HS-27A (cell line): ENCODE measurements at places on chromosomes 2 and 18.

DNA sequence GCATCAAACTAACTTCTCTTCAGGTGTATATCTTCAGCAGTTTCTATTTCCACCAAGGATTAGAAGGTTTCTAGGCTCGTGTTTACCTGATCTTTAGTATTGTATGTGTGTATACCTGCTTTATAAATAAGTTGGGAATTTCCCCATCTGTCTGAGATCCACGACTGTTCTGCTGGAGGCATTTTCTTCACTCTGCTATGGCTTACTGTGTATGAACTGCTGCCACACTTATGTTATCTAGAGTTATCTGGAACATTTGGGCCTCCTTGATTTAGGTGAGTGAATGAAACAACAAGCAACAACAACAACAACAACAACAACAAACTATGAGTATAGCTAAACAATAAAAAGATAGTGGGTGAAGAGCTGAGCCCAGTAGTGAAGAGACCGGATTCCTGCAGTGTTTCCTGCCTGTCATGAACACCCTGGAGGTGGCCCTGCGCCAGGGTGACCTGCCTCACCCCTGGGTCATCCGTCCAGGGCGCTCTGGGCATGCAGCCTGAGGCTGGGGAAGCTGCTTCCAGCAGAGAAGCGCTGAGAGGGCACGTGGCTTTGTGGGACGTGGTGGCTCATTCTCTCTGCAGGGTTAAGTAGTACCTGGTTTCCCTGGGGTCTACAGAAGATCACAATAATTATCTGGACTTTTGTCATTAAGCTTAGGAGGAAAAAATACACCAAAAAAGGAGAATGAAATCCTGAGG lies 56.1 kb upstream of the GATA6 start:
- DNase-seq = no peak

DNA sequence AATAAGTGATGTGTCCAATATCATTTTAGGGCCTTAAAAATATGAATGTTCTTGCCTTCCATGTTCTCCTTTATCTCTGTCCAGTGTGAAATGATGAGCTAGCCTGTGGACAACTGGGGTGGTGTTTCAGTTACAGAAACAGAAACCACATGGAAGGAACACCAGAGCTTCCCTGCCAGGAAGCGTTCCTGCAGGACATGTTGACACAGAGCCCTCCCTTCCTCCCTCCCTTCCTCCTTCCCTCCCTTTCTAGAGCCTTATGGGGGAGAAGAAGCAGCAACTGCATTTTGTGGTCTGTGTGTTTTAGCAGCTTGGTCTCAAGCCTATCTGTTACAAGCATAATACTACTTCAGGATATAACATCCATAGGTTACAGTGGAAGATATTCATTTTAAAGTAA lies 539.7 kb upstream of the NETO1 start:
- DNase-seq = no peak

DNA sequence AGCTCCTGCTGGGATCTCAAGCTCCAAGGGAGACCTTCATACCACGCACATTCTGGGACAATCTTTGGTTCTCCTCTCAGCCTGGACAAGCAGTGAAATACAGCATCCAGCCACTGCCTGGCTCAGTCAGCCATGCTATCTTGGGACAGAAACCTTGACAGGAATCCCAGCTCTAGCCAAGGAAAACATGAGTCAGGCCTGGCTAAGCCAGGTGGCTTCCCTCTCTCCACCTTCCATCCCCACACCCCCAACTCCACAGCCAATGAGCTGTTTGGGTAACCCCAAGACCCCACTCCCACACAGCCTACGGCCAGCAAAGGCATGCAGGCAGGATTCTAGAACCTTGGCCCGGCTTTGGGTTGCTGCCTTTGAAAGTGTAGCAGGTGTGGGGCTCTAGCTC lies 64.9 kb downstream of the MCFD2 start:
- peak; percentile 88 for DNase-seq

DNA sequence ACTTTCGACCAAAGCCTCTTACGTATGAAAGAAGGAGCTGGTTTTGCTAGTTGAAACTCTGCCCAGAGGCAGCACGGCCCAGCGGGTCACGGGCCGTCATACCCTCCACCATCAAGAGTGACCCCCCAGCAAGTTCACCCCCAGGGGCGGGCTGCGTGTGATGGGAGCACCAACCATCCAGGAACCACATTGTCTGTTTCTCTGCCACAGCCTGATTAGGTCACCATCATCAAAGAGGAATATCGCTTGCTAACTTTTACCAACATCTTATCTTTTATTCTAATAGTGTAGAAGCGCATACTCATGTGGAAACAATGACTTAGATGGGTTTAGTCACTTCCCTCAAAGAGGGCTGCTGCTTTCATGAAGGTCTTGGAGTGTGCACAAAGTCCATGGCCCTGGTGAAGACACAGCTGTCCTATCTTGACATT lies 116.6 kb upstream of the SMIM21 start:
- DNase-seq = no peak

DNA sequence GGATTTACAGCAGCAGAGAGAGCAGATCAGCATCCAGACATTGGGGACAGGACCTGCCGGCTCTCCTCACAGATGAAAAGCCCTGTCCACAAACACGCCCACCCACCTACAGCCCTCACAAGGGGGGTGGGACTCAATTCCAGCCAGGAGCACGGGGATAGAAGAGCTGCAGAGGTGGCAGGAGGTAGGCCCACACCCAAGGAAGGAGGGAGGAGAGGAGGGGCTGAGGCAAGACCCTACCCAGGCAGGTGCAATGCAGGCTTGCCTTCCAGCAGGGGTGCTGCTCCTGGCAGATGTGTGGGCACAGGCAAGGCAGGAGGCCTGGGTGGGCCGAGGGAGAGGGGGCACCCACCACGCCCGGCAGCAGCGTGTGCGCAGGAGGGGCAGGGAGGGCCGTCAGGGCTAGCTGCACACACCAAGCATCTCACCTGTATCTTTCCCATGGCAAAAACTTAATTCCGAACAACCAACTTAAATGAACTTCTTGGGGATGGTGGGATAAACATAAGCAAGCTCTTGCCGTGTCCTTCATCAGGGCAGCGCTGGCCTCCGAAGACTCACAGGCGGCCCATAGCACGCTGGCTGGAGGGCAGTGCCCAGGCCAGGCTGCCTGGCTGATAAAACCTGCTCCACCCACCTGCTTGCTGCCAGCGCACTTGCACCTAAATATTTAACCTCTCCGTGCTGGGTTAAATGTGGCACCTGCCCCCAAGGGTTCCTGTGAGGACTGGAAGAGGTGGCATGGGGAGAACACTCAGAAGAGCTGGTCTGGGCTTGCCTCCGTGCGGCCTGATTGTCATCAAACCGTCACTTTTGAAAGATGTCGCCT lies 219.5 kb downstream of the HDAC4 start:
- DNase-seq = no peak

DNA sequence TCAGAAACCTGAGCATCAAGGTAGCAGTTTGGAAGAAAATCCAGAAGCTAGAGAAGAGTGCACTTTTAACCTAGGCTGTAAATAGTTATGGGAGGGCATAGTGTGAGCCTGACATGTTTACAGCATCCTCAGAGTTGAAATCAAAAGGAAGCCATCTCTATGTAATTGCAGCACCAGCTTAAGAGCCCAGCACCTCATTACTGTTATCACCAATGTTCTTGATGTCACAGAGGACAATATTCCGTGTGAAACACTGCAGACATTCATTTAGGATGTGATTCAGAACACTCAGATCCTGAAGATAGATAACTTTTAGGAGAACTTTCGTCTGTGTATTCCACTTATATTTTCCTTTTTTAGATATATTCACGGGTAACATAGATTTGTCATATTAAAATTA lies 48.1 kb downstream of the FBXO36 start:
- no peak for DNase-seq

DNA sequence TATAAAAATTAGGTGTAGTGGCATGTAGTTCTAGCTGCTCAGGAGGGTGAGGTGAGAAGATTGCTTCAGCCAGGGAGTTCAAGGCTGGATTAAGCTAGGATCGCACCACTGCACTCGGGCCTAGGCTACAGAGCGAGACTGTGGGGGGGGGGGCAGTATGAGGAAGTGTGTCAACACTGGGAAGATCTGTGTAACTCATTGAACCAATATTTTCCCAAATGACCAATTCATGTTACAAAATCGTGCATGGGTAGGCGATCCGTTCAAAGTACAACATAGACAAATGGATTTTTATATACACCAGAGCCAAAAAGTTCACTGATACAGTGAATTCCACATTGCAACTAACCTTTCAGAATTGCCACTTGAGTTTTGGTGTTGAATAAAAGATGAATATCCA lies 8.1 kb downstream of the SMAD4 start:
- no peak for DNase-seq

DNA sequence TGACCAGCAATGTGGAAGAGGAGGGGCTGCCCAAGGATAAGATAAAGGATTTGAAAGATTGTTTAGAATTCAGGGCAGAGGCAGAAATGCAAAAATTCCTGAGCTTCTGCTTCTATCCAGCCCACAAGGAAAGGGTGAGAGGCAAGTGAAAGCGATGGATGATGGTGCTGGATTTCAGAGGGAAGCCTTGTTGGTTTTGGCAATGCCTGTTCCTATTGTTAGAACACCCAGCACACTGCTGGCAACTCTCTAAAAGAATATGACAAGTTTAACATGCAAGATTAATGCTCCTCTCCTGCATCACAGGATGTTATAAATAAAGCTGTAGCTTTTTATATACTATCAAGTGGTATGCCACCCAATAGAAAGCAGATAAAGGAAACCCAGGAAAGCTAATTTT lies 92.6 kb downstream of the ZNF385B start:
- DNase-seq = no peak

DNA sequence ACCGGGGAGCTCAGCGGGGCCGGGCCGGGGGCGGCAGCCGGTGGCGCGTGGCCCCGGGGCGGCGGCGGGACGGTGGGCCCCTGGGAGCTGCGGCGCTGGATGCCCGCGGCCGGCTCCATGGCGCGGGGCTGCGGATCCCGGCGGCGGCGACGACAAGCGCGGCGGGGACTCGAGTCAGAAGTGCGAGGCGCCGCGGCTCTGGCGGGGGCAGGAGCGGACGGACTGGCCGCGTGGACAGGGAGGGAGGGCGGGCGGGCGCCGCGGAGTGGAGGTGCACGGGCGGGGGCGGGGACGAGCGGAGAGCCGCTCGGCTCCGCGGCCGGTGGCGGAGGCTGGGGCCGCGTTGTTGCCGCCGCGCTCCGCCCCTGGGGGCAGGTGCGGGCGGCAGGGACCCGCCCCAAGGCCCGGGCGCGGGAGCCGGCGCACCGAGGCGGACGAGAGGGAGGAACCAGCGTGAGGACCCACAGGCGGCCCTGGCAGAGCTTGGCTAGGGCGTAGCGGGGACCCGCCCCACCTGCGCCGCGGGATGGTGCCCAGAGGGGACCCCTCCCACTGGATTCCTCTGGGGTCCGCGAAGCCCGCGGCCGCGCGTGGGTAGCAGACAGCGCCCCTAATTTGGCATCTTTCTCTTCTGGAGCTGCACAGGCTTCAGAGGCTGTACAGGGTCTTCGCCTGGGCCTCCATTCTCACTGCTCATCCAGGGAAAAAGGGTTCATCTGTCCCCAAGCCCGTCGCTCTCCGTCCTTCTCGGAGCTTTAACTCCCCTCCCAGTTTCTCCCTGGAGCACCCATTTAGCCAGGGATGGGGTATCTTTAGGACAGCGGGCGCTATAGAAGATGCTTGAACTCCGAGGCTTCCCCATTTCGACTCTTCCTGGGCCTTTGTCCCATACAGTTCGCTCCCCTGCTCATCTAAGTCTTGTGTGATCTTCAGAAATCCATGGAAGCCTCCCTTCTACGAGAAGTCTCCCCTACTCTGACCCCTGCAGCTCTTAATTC lies at the start of gene TMEM163:
Gene TMEM163, minus strand, starts transcription at position 184 of the 998 bp plus-strand sequence.
- DNase-seq = no peak

DNA sequence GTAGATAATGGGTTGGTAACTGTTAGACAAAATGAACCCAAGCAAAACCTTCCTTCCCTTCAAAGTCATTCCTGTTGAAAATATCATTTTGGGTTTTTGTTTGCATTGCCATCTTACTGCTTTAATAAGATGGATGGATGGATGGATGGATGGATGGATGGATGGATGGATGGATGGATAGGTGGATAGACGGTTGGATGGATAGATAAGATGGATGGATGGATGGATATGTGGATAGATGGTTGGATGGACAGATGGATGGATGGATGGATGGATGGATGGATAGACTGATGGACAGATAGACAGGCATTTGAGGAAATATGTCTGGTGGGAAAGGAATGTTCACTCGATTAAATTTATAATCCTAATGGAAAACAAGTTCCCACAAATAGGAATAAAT lies 133.2 kb downstream of the COL4A4 start:
- DNase-seq = no peak

DNA sequence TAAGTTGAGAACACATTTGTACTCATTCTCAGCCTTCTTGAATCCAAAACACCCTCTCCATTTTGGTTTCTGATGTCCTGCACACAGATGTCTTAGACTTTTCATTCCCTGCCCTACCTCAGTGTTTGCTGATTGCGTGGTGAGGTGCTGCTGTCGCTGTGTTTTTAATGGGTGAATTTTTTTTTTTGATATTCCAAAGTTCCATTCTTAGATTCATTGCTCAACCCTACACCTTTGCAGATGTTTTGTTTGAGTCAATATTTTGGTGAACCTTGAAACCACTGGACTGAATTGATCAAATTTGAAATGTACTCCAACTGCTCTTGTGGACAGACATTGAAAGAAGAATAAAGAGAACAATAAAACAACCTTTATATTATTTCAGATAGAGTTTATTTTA lies 130.4 kb upstream of the DSEL start:
- DNase-seq = no peak

GRCh38 chr18:8988260-8988871 lies 114.1 kb upstream of the NDUFV2 start:
- no peak for DNase-seq

DNA sequence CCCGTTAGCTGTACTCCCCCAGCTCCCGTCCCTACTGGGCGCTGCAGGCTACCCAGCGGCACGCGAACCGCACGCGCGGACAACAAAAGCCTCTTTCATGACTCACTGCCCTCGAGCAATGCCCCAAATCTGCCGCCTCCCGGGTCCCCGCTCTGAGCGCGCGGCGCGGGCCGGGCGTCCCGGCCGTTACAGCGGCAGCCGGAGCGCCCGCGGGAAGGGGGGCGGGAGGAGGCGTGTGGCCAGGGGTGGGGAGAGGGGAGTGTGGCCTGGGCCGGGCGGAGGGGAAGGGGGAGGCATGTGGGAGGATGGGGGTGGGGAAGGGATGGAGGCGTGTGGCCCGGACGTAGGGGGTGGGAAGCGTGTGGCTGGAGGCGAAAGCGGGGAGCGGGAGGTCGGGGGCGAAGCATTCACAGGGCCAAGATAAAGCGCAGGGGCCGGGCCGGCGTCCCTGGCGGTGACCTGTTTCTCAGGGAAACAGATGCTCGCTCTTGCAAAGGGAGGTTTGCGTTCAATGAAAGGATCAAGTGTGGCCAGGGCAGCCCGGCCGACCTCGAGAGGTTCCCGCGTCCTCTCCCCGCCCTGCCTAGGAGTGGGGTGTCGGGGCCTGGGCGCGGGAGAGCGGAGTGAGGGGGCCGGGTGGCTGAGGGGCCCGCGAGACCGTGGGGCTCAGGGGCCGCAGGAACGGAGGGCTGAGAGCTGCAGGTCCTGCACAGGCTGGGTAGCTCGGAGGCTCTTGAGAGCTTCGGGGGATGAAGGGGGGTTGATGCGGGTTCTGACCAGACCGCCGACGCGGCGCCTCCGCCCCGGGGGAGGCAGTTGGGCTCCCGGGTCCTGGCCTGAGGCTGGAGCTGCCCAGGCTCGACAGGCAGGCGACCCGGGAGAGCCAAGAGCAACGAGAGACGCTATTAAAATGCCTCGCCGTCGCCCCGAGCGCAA lies 3.5 kb upstream of the NEUROD1 start:
- DNase-seq = peak; percentile 4

GRCh38 chr2:214737188-214737587 lies 72.3 kb downstream of the BARD1 start:
- DNase-seq = no peak
